NCI-H1694 (cell line): ENCODE measurements at places on chromosomes 5 and 9.

- no peak for DNase-seq
These were observed 26.7 kb upstream of the ALDH1A1 start for GRCh38 chr9:72979405-72980100.

DNA sequence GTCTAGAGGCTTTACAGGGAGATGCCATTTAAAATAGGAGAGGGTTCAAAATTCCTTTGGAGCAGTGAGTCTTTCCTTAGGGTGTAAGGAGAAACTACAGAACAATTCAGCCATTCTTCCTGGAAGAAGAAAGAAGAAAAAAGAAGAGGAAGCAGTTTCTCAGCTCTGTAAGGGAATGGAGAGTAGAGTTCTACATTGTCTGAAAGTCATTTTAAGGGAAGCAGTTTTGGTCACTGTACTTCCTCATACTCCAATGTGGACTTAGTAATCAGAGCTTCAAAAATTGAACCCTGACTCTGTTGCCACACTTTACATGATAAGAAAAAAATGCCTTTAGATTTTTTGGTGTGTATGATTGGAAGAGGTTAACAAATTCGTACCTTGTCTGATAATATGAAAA lies 122.4 kb downstream of the LRRC70 start:
- DNase-seq, result no peak

DNA sequence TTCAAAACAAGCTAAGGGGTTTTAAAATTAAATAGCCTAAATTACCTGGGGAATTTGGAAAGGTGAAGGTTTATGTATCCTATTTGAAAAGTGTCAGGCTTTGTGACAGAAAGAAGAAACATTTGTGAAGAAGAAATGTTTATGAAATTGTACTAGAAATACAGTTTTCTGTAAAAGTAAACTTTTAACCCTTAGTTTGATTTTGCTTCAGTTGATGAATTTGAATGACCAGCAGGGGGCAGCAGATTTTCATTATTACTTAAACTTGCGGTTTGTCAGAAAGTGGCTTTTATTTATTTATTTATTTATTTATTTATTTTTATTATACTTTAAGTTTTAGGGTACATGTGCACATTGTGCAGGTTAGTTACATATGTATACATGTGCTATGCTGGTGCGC lies 58.1 kb downstream of the NNT start:
- peak; percentile 71 for DNase-seq

DNA sequence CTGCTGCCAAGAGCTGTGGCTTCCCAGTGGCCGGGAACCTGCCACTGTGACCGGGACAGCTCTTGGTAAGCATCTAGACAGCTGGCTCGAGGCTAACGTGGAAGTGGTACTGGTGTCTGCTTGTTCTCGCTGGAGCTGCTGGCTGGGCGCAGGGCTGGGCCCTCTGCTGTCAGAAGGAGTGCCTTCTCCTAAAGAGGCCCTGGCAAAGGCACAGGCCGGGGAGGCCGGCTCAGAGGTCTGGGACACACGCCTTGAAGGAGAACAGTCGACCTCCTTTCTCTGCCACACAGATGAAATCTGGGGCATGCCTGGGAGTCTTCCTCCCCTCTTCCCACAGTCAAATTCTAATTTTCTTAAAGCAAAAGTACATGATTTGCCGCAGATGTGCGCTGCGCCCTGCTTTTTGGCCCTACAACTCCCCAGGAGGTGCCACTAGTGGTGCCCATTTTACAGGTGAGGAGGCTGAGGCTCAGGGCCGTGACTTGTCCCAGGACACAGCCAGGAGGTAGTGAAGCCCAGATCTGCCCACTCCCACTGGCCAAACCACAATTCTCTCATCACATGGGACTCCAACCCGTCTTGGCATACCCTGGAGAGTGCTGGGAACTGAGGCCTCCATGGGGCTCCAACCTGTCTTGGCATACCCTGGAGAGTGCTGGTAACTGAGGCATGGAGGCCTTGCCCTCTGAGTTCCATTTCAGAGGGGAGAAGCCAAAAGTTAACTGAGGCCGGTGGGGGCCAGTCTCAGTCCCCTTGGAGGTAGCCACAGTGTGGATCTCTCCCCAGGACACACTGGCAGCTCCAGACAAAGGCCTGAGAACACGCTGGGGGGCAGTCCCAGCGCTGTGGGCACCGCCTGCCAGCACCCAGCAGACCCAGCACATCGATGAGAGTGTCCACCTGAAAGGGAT lies 12.0 kb upstream of the RXRA start:
- no peak for DNase-seq

- no peak for DNase-seq
These were observed 116.8 kb upstream of the GPR151 start for GRCh38 chr5:146632620-146633322.

DNA sequence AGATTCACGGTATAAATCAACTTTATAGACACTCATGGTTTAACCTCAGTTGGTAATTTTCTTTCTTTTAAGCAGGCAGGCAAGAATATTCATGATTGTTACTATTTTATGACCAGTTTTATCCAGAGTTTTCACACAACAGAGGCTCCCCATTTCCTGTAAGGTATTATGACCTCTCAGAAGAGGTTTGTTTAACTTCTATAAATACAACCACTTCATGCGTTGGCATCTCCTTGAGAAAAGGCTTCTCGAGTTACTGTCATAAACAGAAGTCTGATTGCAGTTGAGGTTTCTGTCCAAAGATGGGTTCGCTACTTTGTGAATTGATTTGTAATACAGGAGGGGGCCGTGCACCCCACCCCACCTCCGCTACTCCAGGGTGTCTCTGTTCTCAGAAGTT lies 55.3 kb downstream of the ENTREP1 start:
- DNase-seq, result no peak

DNA sequence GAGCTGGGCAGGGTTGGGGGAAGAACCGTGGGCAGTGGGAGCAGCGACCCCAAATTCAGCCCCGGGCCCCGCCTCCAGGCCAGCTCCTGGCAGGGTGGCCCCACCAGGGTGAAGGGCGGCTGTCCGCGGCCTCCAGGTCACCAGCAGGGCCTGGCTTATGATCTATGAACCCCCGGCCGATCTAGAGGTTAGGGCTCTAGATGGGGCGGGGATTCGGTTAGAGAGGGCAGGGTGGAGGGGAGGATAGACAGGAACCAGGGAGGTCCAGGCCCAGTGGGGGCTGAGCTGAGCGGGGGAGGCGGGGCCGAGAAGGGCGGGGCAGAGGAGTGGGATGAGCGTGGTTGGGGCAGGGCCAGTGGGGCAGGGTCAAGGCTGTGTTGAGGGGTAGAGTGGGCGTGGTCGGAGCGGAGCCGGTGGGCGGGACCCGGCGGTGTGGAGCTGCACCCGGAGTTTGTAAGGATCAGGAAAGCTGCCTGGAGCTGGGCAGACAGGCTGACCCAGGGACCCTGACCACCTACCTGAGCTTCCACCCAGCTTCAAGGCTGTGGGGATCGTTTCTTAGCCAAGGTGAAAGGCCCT lies 29.3 kb upstream of the OBP2B start:
- no peak for DNase-seq

DNA sequence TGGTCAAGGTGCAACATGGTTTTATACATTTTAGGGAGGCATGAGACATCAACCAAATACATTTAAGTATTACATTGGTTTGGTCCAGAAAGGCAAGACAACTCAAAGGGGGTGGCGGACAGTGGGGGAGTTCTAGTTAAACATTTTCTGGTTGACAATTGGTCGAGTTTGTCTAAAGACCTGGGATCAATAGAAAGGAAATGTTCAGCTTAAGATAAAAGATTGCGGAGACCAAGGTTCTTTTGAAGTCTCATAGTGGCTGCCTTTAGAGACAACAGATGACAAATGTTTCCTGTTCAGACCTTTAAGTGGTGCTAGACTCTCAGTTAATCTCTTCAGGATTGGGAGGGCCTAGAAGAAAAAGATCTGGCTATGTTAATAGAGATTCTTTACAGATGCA lies 47.7 kb upstream of the TTC39B start:
- DNase-seq, result no peak

- no peak for DNase-seq
These were observed 283.9 kb upstream of the ADAMTSL1 start for GRCh38 chr9:18189871-18190670.

GRCh38 chr5:89901346-89901745 lies 508.2 kb downstream of the CETN3 start:
- no peak for DNase-seq

GRCh38 chr9:99472240-99472915 lies 250.3 kb downstream of the SEC61B start:
- DNase-seq, result no peak

- no peak for DNase-seq
These were observed 321.3 kb downstream of the KDM4C start for GRCh38 chr9:7079051-7079450.

DNA sequence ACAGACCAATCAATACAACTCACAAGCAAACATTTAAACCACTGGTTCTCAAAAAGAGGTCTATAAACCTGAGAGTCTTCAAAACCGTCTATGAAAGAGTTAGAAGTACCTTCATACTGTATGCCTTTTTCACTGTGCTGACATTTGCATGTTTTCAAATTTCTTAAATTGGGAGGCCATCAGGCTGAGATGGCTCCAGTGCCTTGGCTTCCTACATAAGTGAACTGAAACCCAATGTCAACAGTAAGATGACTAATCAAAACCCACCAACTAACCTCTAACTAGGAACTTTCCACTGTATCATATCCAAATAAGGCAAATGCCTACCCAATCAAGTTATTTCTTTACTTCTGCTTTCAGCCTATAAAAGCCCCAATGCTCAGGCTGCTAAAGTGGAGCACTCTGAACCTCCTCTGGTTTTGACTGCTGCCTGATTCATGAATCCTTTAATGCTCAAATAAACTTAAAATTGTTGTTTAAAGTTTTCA lies 35.1 kb downstream of the FAM13B start:
- DNase-seq, result no peak

DNA sequence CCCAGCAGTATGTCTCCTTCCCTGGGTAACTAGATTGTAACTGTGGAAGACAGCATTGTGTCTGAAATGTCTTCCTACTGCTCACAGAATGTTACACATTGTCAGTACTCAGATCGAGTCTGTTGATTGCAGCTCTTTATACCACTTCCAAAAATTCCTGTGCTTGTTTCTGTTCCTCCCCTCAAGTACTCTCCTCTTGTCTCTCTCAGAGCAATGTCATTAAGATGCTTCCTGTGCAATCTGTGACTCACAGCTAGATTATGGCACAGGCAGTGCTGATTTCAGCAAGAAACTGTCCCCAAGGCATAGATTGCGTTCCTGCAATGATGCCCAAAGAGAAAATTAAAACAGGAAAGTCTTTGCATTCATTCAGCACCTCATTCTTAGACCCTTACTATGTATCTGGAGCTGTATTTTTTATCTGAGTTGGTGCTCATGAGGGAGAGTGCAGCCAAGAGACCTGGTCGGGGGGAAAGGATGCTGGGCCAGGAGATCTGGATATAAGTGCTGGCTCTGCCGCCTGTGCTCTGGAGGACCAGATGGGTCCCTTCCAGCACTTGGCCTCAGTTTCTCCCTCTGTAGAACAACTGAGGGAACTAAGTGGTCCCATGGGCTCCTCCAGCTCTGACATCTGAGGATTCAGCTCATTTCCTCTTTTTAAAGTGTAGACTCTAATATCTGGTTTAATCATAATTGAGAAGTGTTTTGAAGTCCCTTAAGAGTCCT lies 40.8 kb upstream of the GNPDA1 start:
- DNase-seq, result no peak

DNA sequence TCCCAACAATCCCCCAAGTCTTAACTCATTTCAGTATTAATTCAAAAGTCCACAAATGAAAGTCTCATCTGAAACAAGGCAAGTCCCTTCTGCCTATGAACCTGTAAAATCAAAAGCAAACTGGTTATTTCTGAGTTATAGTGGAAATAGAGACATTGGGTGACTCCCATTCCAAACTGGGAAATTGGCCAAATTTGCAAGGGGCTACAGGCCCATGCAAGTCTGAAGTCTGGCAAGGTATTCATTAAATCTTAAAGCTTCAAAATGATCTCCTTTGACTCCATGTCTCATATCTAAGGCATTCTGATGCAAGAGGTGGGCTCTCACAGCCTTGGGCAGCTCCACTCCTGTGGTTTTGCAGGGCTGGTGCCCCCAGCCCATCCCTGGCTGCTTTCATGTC lies 167.9 kb downstream of the HTR1A start:
- no peak for DNase-seq

DNA sequence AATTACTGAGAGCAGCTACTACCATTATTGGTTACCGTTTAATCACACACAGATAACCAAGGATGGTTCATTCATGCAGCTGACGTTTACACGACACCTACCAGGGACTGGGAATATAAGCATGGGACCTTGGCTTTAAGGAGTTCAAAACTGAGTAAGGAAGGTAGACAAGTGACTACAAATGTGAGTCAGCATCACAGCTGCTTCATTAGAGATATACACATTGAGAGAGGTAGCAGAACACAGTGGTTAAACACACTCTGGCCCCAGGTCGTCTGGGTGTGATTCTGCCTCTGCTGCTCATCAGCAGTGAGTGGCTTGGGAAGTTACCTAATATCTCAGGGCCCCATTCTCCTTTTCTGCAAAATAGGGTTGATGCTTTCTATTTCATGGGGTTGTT lies 268.6 kb downstream of the NR3C1 start:
- DNase-seq, result no peak

- peak; percentile 27 for DNase-seq
These were observed 315.7 kb downstream of the MCTP1 start for GRCh38 chr5:94969174-94969573.

- no peak for DNase-seq
These were observed 52.3 kb downstream of the PRKACG start for GRCh38 chr9:68961587-68961986.

- DNase-seq, result no peak
These were observed 402.3 kb upstream of the SMARCA2 start for GRCh38 chr9:1612886-1613285.

DNA sequence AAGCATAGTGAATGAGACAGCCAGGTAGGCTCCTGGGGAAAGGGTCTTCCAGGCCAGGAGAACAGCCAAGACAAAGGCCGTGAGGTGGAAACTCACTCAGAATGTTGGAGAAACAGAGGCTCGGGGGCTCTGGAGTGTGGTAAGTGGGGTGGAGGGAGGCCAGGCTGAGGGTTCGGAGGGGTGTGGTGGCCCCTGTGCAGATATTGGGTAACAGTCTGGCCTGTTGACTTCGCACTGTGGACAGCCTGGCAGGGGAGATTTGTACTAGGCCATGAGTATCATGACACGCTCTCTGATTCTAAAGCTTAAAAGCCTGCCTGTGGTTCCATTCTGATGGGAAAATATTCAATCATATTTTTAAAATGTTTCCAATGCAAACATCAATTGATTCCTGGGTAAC lies 239.3 kb downstream of the GADD45G start:
- DNase-seq, result no peak
